CD4-positive, alpha-beta T cell treated with Interleukin-6 for 4 hours (primary cell): ENCODE measurements at places on chromosomes 2 and 18.

DNA sequence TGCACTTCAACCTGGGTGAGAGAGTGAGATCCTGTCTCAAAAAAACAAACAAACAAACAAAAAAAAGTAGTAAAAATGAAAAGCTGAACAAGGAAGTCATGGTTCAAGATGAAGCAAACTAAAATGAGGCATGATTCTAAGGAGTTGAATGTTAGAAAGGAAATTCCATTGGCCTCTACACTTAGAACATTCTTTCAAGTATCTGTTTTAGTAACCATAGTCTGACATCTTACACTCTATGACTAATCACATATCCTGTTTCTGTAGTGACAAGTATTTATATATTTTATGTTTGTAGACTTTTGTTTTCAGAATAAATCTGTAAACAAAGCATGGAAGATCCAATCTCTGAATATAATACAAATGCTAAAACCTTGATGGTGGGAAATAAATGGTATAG is 164.1 kb downstream of the KIAA1328 start:
- no peak for DNase-seq

- DNase-seq = no peak
Measured at GRCh38 chr2:80378-80777, 34.1 kb upstream of the FAM110C start.

- DNase-seq = no peak
Measured at GRCh38 chr18:58967751-58968254, 103.1 kb downstream of the ZNF532 start.

GRCh38 chr2:15092691-15093090 is 460.2 kb downstream of the LRATD1 start:
- DNase-seq = no peak

- no peak for DNase-seq
Measured at GRCh38 chr2:115364093-115364492, 921.7 kb downstream of the DPP10 start.

DNA sequence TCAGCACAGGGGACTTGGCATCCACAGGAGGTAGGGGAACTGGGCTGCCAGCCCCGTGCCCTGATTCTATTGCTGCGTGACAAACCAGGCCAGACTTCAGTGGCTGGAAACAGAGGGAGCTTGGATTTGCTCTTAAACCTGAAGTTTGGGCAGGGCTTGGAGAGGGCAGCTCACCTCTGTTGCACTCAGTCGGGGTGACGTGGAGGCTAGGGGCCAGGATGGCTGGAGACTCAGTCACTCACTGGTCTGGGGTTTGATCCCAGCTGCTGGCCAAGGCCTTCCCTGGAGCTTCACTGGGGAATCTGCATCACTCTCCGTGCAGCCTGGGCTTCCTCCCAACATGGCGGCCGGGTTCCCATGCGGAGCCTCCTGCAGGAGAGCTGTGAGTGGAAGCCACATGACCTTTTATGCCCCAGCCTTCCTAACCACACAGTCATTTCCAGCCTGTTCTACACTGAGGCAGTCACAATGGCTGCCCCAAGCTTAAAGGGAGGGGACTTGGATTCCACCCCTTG is 175.2 kb upstream of the HDAC4 start:
- no peak for DNase-seq

DNA sequence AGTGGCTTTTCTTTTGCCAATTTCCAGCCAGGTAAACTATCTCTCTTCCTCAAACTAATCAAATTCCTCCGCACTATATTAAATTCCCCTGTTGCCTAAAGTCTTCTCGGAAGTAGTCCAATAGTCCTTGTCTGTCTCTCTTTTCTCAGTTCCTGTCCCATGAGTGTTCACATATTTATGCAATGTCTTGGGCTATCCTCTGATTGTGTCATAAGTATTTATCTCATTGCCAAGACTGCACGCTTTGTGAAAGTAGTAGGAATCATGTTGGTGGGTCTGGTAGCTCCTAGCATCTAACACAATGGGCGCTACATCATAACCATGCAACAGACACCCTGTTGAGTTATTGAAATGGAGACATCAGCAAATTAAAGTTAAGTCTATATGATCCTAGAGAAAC is 59.9 kb upstream of the POU3F3 start:
- DNase-seq = no peak

- DNase-seq = no peak
Measured at GRCh38 chr2:227889336-227889735, 17.9 kb downstream of the DAW1 start.
